HT1080 (cell line): ENCODE measurements at places on chromosomes 3 and 15. TPM values are rescaled to one million over a fixed set of nuclear protein-coding genes. Genes with fewer than 3 reads are reported as not detected.

The NEO1 gene
- total RNA-seq: 1.4 and 2.9 TPM in 2 replicates

The CTXN2 gene
- total RNA-seq: not detected in 2 replicates

The GPR27 gene
- not detected in 2 replicates for total RNA-seq

The PHLDB2 gene
- 57.3 and 58.5 TPM in 2 replicates for total RNA-seq

The FBLN2 gene
- 0.03 and 0.05 TPM in 2 replicates for total RNA-seq

The GPR15 gene
- total RNA-seq: not detected in 2 replicates

The UBAP1L gene
- 0.37 and 0.47 TPM in 2 replicates for total RNA-seq

The TMC3 gene
- not detected in 2 replicates for total RNA-seq

The FRG2C gene
- total RNA-seq: not detected in 2 replicates

The DUOXA2 gene
- not detected in 2 replicates for total RNA-seq

The CACNA1D gene
- not detected in 2 replicates for total RNA-seq

The AMOTL2 gene
- 197 and 213 TPM in 2 replicates for total RNA-seq

The PSMD2 gene
- 1,567 and 1,674 TPM in 2 replicates for total RNA-seq

The GOLGA6A gene
- not detected in 2 replicates for total RNA-seq

The CFAP44 gene
- total RNA-seq: 2.4 and 2.7 TPM in 2 replicates

The HMG20A gene
- total RNA-seq: 27.7 and 34.1 TPM in 2 replicates

The IMPG2 gene
- total RNA-seq: 0.03 TPM in 1 of 2 replicates, not detected in the other

The MYZAP gene
- total RNA-seq: 1.8 and 2.1 TPM in 2 replicates

The TTLL13 gene
- total RNA-seq: not detected in 2 replicates

The SYNM gene
- total RNA-seq: 0.82 and 0.94 TPM in 2 replicates

The FBN1 gene
- 18.5 and 21.0 TPM in 2 replicates for total RNA-seq

The CLDN11 gene
- total RNA-seq: 0.23 TPM in 1 of 2 replicates, not detected in the other

The GPR62 gene
- total RNA-seq: 0.08 and 0.23 TPM in 2 replicates

The GP9 gene
- total RNA-seq: not detected in 2 replicates

The MRPS25 gene
- 66.4 and 69.0 TPM in 2 replicates for total RNA-seq

The CASR gene
- total RNA-seq: not detected in 2 replicates

The SPRED1 gene
- total RNA-seq: 26.3 and 27.4 TPM in 2 replicates

The ADAMTS7 gene
- 0.23 and 0.96 TPM in 2 replicates for total RNA-seq

The SMARCC1 gene
- 45.3 and 53.2 TPM in 2 replicates for total RNA-seq

The TIPARP gene
- 57.9 and 59.0 TPM in 2 replicates for total RNA-seq

The PPP1R14D gene
- total RNA-seq: not detected in 2 replicates

The MESP2 gene
- total RNA-seq: not detected in 2 replicates

The RPL4 gene
- total RNA-seq: 5,680 and 5,951 TPM in 2 replicates

The RASL12 gene
- not detected in 2 replicates for total RNA-seq

The ECE2 gene
- total RNA-seq: not detected in 2 replicates

The IQCB1 gene
- 28.8 and 33.2 TPM in 2 replicates for total RNA-seq

The HYAL2 gene
- total RNA-seq: 91.6 and 97.5 TPM in 2 replicates

The SKIC8 gene
- 87.7 and 90.9 TPM in 2 replicates for total RNA-seq

The EPHB1 gene
- total RNA-seq: 4.4 and 5.3 TPM in 2 replicates

The FOXB1 gene
- total RNA-seq: not detected in 2 replicates

The PGBD4 gene
- total RNA-seq: 2.9 and 3.0 TPM in 2 replicates

The GPR160 gene
- 2.8 and 4.2 TPM in 2 replicates for total RNA-seq

The SAMD7 gene
- not detected in 2 replicates for total RNA-seq

The PLA2G4D gene
- not detected in 2 replicates for total RNA-seq

The TGM5 gene
- total RNA-seq: 0.20 and 0.98 TPM in 2 replicates

The SIDT1 gene
- 0.02 and 0.07 TPM in 2 replicates for total RNA-seq

The ARIH2 gene
- total RNA-seq: 109 and 119 TPM in 2 replicates

The P2RY12 gene
- total RNA-seq: not detected in 2 replicates

The TMEM108 gene
- 0.23 and 0.27 TPM in 2 replicates for total RNA-seq

The DZIP1L gene
- total RNA-seq: 17.7 and 27.4 TPM in 2 replicates

The CAND2 gene
- total RNA-seq: 0.19 and 0.60 TPM in 2 replicates

The SPINK8 gene
- not detected in 2 replicates for total RNA-seq

The DISP2 gene
- 1.0 and 1.8 TPM in 2 replicates for total RNA-seq

The INSYN1 gene
- total RNA-seq: 0.53 and 1.1 TPM in 2 replicates

The SLC6A20 gene
- not detected in 2 replicates for total RNA-seq

The CNTN6 gene
- 0.11 TPM in 1 of 2 replicates, not detected in the other for total RNA-seq
